T-cell (primary cell): ENCODE measurements at places on chromosomes 7 and 10.

DNA sequence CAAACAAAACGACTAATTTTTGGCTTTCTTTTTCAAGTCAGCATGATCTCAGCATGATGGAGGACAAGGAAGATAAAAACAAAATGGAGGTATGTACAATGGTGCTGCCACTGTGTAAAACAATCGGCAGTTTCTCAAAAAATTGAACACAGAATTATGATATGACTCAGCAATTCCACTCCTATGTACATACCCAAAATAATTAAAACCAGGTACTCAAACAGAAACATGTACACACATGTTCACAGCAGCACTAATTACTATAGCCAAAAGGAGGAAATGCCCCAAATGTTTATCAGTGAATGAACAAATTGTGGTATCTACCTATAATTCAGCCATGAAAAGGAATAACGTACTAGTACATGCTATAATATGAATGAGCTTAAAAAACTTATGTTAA, 29.9 kb downstream of the SNX13 start:
- no peak for DNase-seq

- DNase-seq: no peak
Observed at GRCh38 chr7:156544919-156545715, 95.5 kb upstream of the RNF32 start.

GRCh38 chr10:110279407-110279986, 25.2 kb downstream of the SMNDC1 start:
- DNase-seq: peak; percentile 50

DNA sequence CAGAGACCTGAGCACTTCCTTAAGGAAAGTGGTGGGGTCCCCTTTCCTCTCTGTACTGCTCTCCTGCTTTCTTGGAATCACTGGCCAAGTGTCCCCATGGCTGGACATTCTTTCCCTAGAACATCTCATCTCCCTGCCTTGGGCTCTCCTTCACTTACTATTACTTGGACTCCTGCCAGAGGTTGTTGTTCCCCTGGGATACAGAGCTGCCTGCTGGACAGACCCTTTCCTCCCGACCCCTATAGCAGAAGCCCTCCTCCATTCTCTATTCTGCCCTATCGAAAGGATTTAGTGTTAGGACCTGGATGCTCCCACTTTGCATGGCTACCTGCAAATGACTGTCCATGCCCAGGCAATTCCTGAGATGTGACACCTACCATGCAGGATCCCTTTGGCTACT, 164.3 kb upstream of the PODXL start:
- DNase-seq: no peak

GRCh38 chr7:40327113-40327512, 192.3 kb downstream of the SUGCT start:
- DNase-seq: no peak

DNA sequence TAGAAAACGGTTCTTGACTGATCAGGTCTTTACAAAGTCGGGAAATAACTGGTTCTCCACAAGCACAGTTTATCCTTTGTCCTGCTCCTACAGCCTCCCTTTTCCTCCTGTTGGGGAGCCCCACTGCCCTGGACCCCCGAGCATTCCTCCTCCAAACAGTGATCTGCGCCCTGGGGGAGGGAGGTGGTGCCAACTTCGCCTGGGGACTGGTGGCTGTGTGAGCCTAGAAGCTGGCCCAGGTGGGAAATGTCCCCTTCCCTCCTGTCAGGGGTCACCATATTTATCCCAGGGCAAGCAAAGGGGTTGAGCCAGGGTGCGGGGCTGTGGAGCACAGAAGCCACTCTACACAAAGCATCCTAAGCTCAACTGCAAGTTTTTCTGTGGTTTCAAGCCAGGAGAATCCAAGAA, 5.2 kb downstream of the HMX3 start:
- no peak for DNase-seq

GRCh38 chr7:45967591-45968157, 46.6 kb upstream of the IGFBP3 start:
- DNase-seq: no peak

GRCh38 chr7:107049480-107049879, 5.0 kb downstream of the PRKAR2B start:
- no peak for DNase-seq

DNA sequence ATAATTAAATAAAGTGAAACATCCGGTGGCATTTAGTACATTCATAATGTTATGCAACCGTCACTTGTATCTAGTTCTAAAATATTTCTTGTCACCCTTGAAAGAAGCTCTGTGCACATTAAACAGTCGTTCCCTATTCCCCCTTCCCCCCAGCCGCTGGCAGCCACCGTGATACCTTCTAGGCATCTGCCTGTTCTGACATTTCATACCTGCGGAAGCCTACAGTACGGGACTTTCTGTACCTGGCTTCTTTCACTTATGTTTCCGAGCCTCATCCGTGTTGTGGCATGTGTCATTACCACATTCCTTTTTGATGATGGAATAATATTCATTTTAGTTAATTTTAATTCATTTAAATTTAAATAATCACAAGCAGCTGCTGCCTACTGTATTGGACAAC, 13.9 kb upstream of the SFRP5 start:
- no peak for DNase-seq

- no peak for DNase-seq
Observed at GRCh38 chr7:79285756-79286155, 167.7 kb downstream of the MAGI2 start.

DNA sequence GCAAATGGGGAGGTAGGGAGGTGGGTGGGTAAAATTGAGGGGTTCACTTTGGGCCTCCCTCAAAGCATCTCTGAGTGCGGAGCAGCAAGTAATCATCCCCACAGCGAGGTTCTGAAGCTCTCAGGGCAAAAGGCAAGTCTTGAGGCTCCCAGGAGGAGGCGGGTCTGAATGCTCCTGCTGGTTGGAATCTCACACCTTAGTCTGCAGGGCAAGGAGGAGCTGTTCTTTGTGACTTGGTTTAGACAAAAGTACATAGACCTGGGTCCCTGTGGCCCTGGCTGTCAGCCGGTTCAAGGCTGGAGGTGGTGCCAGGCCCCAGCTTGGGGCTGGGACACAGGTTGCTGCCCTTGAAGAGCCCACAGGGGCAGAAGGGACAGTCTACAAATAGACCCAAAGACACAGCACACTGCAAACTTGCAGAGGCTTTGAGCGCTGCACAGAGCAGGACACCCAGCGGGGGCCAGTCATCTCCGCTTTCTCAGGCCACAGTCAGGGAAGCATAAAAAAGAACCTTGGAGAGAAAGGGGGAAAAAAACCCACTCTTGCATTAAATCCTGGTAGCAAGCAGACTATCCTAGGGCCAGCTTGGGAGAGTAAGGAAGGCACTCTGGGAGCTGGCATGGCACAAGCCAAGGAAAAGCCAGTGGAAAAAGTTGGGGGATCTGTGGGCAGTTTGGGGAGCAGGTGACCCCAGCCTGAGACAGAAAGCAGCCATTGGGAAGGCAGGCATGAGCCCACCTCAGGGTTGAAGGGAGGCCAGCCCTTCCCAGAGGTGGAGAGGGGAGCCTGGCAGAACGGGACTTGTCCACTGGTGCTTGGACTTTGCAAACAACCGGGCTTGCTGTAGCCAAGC, 926 bp upstream of the C10orf71 start:
- no peak for DNase-seq
